SW480 (cell line): ENCODE measurements at places on chromosomes 1 and 21.

- DNase-seq, result no peak
Observed at GRCh38 chr1:38818175-38818976, 41.2 kb downstream of the RRAGC start.

- no peak for DNase-seq
Observed at GRCh38 chr1:74356493-74356892, 121.3 kb downstream of the TNNI3K start.

DNA sequence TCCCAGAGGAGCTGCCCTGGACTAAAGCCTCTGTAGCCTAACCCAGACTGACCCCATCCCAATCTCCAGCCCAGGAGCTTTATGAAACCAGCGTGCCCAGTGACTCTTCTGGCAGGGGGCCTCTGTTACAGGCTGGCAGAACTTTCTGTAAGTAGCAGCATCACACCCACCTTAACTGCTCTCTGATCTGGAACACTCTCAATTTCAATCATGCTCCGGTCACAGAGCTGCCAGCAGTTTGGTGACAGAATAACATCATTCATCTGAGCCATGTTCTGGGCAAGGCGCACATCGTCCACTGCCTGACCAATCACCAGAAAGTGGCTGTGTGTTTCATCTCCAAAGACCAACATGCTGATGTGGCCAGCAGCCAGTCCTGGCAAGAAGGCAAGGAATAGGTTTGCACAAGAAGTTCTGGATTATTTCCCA lies 14.7 kb downstream of the ADCY10 start:
- DNase-seq, result no peak

DNA sequence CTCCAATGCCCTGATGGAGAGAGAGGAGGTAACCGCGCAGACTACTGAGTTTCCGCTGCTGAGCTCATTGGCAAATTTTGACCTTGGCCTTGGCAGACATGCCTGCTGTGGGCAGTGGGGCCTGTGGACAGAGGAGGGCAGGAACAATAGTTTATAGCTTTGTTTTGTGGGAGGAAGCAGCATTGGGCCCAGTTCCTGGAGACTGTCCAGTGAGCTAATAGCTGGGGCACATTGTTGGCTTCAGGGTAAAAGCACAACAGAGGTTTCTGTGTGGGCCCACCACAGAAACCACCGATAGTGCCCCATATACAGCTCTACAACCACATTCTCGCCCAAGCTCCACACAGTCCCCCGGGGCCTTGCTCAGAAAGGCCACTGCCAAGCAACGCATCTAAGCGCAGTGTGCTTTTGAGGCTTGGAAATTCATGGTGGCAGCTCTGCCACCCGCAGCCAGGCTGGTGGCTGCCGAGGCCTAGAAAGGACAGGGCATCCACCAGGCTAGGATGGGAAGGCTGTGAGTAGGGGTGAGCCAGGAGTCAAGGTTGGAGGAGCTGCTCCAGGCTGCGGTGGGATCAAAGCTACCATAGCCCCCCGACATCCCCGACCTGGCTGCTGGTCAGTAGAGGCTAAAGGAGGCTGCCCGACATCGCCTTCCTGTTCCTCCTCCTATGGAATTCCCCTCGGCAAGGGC lies 43.2 kb downstream of the NEK2 start:
- peak; percentile 55 for DNase-seq

DNA sequence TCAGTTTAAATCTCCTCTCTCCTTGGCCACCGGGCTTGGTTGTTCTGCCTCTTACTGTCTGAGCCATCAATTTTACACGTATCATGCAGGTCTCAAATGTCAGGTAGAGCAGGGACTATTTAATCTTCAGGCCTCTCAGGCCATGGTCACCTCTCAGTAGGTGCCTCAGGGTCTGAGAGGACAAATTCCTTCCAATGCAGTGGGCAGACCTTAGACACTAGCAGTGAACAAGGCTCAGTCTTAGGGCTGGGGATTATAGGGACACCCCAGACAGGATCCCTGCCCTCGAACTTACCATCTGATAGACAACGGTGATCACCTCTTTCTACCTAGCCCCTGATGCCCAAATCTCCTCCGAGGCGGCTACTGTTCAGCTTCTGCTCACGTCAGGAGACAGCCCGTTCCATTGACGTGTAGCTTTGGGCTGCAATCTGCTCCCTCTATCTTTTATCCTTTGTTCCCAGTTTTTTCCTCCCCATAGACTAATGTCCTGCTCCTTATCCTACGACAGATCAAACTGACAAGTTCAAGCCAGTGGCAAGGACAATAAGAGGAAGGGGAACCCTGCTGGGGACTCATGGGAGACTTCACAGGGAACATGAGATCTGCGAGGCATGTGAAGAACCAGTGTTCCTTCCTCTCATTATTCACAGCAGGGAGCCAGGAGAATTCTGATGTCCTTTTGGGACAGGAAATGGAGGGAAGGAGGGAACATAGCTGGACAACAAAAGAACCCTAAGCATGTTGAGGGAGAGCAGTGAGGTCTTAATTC lies 1.4 kb upstream of the MYOG start:
- DNase-seq, result no peak

DNA sequence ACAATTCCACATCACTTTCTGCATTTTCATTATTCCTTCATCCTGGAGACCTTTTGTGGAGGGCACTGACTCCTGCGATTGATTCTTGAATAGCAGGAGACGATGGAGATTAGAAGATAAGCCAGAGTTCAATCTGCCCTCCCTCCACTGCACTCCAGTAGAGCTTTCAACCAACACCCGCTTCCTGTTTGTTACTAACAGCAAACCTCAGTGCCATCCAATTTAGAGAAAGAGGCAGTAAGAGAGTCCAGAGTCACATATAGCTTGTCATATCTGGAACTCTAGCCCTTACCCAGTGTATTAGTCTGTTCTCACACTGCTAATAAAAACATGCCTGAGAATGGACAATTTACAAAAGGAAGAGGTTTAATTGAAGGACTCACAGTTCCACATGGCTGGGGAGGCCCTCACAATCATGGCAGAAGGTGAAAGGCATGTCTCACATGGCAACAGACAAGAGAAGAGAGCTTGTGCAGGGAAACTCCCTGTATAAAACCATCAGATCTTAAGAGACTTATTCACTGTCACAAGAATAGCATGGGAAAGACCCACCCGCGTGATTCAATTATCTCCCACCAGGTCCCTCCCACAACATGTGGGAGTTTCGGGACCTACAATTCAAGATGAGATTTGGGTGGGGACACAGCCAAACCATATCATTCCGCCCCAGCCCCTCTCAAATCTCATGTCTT lies 55.9 kb downstream of the PCBP3 start:
- no peak for DNase-seq

GRCh38 chr1:6233376-6233775 lies 2.4 kb downstream of the ICMT start:
- DNase-seq, result no peak

DNA sequence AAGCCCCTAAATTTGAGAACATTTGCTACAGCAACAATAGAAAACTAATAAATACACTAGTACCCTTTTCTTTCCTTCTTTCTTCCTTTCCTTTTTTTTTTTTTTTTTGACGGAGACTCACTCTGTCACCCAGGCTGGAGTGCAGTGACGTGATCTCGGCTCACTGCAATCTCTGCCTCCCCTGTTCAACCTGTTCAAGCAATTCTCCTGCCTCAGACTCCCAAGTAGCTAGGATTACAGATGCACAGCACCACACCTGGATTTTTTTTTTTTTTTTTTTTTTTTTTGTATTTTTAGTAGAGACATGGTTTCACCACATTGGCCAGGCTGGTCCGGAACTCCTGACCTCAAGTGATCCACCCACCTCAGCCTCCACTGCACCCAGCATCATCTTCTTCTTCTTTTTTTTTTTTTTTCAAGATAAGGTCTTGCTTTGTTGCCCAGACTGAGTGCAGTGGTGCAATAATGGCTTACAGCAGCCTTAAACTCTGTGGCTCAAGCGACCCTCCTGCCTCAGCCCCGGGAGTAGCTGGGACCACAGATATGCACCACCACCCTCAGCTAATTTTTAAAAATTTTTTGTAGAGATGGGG lies 19.6 kb upstream of the CBR3 start:
- no peak for DNase-seq

GRCh38 chr21:34821717-34822116 lies 152.9 kb downstream of the CLIC6 start:
- no peak for DNase-seq
